ENCODE measurements at places on chromosomes 3 and 15. TPM values are rescaled to one million over a fixed set of nuclear protein-coding genes. Genes with fewer than 3 reads are reported as not detected.

DNA sequence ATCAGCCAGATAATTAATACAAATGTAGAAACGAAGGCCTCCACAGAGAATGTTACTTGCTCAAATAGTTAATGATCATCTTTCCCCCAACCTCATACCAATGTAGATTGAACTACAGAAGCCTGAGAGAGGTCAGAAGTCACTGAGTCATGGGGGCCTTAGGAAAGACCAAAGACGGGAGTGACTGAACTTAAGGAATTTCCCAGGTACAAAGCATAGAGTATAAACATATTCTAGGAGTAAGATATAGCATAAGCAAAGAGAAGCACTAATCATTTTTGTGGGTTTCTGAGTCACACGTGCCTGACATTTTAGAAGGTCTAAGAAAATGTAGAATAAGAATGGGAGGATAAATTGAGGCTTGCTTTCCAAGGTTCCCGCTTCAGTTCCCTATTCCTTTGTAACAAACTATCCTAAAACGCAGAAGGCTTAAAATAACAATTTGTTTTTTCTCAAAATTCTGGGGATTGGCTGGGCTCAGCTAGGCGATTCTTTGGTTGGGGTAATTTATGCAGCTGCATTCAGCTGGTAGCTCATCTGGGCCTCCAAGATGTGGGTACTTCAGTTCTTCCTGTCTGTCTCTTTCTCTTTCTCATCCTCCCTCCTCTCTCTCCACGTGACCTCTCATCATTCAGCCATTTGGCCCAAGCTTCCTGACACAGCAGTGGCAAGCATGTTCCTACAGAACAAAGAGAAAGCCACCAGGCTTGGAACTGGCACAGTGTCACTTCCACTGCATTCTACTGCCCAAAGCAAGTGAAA, 422.6 kb downstream of the FOXP1 start:
- no peak for DNase-seq

DNA sequence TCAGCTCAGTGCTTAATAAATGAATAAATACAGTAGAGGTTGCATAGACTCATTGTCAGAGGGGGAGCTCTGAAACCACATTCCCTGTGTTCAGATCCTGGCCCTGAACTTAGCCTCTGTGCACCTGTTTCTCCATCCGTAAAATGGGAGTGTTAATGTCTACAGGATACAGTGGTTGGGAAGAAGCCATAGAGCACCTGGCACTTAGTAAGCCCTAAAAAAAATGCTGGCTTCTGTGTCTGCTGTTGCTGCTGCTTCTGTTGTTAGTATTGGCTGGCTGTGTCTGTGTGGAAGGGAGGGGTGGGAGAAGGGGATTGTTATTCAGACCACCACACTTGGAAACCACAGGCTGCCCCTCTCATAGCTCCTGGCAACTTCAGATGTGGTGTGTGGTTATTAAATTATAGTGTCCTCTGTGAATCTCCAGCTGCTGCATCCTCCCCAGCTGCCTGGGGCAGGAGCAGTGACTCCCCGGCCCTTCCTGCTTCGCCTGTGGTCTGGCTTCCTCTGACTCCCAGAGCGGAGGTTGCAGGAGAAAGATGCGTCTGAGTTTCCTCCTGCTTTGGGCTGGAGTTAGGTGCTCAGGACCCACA, 31.0 kb downstream of the FGD5 start:
- no peak for DNase-seq

- no peak for DNase-seq
Observed at GRCh38 chr15:29623116-29623639, 199.1 kb downstream of the TJP1 start.

- DNase-seq: no peak
Observed at GRCh38 chr3:55468251-55468650, 18.9 kb downstream of the WNT5A start.

Gene SLC25A36
- total RNA-seq: 93.6 TPM

Gene SST
- total RNA-seq: 209 TPM

- DNase-seq: peak; percentile 63
Observed at GRCh38 chr15:38699633-38700230, 135.1 kb upstream of the RASGRP1 start.

Gene SKOR1
- 0.09 TPM for total RNA-seq

- no peak for DNase-seq
Observed at GRCh38 chr3:20073683-20074082, 33.4 kb downstream of the KAT2B start.

GRCh38 chr15:55823699-55824340, 80.9 kb upstream of the PRTG start:
- DNase-seq: no peak

GRCh38 chr3:193033226-193033780, 115.6 kb upstream of the MB21D2 start:
- no peak for DNase-seq

Gene EXD1
- not detected for total RNA-seq

Gene MST1R
- 4.9 TPM for total RNA-seq

GRCh38 chr3:194686414-194686815, 732 bp downstream of the FAM43A start:
- DNase-seq: no peak

Gene CYP11A1
- not detected for total RNA-seq

Gene NOX5
- 0.05 TPM for total RNA-seq

- no peak for DNase-seq
Observed at GRCh38 chr3:59422312-59422711, 372.5 kb upstream of the CFAP20DC start.

DNA sequence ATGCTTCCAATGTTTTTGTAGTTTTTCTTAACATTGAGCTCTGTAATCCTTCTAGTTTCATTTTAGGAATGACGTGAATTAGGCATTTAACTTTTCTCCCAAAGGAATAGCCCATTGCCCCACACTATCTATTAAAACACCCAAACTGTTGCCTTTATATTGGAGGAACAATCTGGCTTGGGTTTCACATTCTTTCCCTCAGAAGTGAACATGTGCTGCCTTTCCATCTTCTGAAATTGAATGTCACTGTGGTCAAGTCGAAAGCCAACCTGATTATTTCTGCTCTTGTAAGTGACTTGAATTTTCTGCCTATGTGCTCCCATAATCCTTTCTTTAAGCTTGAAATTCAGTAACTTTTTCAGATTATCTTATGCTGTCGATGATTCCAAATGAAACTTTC, 214.5 kb downstream of the SLC9A9 start:
- DNase-seq: no peak

DNA sequence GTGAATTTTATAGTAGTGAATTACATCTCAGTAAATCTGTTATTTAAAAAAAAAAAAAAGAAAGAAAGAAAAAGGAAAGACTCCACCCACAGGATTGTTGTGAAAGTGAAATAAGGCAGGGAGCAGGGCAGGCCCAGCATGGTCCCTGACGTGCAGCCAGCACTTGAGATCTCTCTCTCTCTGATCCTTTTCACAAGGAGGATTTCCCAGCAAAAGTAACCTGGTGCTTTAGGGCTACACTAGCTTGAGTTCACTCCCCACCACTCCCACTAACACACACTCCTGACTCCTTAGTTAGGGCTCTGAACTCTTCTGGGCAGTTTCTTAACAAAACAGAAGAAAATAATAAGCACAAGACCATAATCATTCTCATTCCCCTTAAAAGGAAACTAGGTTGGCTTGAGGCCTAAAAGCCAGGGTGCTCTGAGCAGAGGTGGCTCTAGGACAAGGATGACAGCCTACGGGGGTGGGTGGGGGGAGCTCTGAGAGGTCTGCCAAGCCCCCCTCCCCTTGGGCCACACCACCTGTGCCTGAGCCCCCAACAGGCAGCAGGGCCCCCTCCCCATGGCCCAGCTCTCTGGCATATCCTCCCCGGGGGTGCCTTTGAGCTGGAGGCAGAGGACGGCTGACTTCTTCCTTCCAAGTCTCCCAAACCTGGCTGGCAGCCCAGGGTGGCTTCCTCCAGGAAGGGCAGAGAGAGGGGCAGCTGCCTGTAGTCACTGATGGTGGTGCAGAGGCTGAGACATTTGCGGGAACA, 856 bp downstream of the TMEM40 start:
- no peak for DNase-seq

Gene WDR49
- 0.14 TPM for total RNA-seq

DNA sequence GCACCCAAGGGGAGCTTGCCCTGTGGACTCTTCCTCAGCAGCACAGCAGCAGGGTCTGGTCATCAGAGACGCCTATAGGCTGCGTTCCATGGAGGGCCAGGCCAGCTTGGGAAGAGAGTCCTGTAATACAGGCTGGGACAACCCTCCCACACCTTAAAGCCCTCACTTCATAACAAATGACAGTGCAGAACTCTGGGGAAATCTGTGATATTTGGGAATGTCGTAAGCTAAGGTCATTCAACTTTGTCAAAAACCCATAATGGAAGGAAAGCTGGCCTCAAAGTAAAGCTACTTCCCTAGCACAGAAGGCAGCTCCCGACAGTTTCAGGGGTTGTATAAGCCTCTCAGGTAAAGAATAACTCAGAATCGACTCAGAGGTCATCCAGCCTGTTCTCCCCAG, 133.1 kb downstream of the MEGF11 start:
- no peak for DNase-seq

Measured in pancreas (tissue), 10 donors.